ENCODE measurements at places on chromosomes 1 and 21.

- no peak for DNase-seq
Measured at GRCh38 chr1:175164751-175165150, 27.8 kb downstream of the KIAA0040 start.

GRCh38 chr1:203207751-203208150 is 21.2 kb upstream of the CHI3L1 start:
- no peak for DNase-seq

- no peak for DNase-seq
Measured at GRCh38 chr1:201894343-201895119, 5.8 kb downstream of the SHISA4 start.

DNA sequence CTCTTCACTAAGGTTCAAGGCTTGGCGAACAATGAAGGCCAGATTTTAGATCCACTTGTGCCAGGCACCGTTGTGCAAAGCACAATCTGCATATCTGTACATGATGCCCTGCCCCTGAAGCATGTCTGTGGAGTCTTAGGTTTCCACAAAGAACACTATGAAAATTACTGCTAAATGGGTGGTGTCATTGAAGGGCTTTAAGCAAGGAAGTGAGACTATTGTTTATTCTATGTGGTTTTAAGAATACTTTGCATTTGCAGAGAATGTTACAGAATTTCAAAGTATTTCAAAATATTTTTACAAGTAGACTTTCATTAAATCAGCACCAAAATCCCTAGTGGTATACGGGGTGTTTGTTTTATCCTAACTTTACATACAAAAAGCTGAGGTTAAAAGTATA is 8.8 kb downstream of the TSEN15 start:
- peak; percentile 4 for DNase-seq

DNA sequence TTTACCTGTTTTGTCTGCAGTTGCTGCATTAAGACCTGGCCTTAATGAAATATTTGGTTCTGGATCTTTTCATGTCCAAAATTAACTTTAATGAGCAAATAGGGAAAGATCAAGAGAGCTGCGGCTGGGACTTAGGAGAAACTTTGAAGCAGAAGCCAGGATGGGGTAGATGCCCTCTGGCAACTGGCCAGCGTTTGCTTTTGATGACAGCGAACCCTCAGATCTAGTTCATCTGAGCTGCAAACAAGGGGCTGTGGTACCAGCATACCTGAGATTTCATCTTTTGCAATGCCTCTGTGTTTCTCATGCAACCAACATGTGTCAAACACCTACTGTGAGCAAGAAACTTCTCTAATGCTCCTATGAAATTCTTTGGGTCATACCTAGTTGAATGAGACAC is 13.0 kb upstream of the TEDDM1 start:
- DNase-seq, result no peak

- no peak for DNase-seq
Measured at GRCh38 chr1:167928457-167928852, 8.0 kb upstream of the DCAF6 start.

DNA sequence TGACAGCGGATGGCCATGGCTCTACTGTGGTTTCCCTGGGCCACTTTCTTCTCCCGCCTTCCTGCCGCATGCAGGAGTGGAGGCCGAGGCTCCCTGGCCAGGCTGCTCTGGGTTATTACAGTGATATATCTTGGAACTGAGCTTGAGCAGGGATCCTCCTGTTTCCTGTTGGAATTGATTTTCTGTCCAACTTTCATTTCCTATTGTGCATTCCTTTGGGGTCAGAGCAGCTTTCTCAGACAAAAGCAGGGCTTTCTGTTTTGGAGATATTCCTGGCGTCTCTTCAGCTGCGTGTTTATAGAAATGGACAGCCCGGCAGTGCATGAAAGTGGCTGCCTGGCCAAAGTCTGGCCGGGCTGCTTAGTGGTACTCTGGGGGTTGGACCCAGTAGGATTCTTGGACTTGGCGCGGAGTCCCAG is 146.4 kb downstream of the KIF26B start:
- peak; percentile 75 for DNase-seq

DNA sequence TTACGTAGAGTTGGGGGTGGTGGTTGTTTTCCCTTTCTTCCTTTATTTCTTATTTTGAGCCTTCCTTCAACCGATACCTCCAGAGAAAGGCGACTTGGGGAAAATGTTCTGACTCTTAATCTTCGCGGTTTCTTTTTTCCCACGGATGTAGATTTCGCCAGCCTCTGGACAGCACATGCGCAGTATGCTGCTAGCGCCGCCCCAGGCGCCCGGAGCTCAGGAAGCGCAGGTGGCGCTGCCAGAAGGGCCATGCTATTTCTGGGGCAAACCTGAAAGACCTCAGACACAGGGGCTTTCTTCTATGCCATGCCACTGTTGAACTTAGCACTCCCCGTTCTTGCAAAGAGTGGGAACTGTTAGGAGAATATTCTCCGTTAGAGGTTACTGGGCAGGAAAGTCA is 392.1 kb downstream of the KIF26B start:
- DNase-seq, result no peak

GRCh38 chr1:8358897-8359616 is 41.1 kb downstream of the SLC45A1 start:
- no peak for DNase-seq

DNA sequence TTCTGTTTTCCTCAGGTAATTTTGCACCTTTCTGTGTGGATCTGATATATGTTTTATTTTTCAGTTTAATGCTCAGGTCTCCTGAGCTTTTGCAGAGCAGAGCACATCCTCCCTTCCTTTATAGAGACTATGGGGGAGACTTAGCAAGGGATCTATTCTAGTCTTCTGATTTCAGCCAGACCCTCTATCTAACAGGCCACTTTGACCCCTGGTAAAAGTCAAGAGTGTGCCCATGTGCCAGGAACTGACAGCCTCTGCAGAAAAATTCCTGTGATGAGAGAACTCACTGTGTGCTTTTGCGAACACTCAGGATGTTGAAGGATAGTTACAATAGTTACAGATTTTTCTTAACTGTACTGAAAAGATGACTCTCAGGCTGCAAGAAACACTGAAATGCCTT is 123.3 kb downstream of the NOS1AP start:
- DNase-seq, result no peak

DNA sequence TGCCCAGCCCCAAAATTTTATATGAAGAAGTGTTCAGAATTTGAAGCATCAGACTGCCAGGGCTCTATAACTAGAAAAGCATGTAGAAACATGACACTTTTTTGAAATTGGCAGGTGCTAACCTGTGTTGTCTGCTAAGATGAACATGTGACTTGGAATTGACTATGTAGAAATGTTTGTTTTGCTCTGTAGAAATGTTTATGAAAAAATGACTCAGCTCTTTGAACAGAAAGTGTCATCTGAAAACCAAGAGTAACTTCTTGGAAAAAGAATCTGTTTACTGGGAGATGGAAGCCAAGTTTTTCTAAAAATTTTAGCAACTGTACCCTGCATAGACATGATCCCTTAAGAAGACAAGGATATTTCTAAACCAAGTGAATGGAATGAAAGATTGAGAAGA is 59.2 kb downstream of the LHX9 start:
- DNase-seq, result no peak
